ENCODE measurements at places on chromosomes 4 and X.

DNA sequence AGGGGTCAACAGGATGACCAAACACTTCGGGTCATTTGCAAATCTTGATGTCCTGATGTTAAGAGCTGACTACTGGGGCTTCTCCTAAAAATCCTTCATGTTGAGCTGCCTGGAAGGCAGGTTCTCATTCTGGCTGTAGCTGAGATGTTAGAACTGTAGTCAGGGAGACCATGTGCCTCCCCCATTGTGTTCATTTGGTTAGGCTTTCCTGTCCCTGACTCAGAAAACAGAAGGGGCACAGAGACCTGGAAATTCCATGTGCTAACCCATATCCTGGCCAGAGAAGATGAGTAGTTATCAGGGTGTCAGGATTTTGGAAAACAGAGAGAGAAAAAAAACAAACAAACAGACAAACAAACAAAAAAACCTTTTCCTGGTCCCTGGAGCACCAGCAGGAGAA is 177.5 kb downstream of the AR start:
- no peak for DNase-seq

DNA sequence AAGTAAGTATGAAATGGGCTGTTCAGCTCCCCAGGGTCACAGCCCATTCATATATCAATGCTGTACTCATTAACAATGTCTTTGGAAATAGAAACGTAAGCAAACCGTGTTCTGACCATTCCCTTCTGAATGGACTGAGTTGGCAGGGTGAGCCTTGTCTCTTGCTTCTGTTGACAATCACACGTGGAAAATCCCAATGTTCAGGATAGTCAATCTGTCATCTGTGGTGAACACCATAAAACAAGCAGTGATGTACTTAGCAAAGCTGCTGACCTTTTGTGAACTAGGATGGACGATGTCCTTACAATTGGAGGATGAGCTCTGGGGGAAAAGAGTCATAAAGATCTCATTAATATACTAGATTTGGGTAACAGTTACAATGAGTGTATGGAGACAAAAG is 109.6 kb upstream of the PAQR3 start:
- no peak for DNase-seq

DNA sequence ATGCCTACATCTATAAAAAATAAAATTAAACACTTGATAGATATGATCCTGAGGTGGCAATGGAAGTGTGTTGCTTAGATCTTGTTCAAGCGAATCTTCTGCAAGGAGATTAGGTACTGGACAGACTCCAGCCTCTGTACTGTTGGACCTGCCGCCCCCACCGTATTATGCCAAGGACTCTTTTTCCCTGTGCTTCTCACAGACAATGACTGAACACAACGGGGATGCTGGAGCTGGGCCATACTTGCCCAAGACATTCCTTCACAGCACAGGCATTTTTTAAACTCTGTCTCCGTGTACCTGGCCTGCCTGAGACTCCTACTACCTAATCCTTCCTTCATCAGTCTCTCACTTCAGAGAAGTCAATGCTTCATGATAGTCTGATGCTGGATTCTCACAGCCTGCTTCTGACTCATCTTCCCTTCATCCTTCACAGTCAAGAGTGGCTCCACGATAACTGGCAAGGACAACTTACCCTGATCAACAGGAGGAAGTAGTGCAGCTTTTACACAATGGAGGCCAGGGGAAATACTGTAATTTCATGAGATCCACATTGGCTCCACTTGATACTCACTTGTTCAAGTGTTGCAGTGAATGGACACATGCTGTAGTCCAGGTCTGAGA is 754.6 kb upstream of the AGA start:
- DNase-seq, result no peak

GRCh38 chrX:100863326-100863864 is 10.8 kb downstream of the NOX1 start:
- DNase-seq, result no peak

DNA sequence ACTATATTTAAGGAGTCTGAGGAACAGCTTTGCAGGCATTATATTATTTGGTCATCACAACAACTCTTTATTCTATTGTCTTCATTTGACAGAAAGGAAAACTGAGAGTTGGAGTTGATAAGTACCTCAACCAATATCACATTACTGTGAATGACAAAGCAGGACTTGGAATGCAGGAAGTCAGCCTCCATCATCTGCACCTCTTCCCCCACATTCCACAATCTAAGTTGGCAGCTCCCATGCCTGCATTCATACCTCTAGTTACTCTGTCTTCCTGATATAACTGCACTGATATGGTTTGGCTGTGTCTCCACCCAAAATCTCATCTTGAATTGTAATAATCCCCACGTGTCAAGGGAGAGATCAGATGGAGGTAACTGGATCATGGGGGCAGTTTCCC is 356.7 kb downstream of the GALNTL6 start:
- DNase-seq, result no peak

GRCh38 chr4:76055016-76055415 is 19.1 kb upstream of the CXCL11 start:
- DNase-seq, result no peak

All from activated CD4-positive, alpha-beta T cell treated with anti-CD3 and anti-CD28 coated beads, Interleukin-2, amount 50 U/mL, for 4 hours (primary cell).